Activated CD4-positive, CD25-positive, alpha-beta regulatory T cell treated with anti-CD3 and anti-CD28 coated beads, Interleukin-2, amount 50 U/mL, for 24 hours (primary cell): ENCODE measurements at places on chromosomes 3 and 15.

DNA sequence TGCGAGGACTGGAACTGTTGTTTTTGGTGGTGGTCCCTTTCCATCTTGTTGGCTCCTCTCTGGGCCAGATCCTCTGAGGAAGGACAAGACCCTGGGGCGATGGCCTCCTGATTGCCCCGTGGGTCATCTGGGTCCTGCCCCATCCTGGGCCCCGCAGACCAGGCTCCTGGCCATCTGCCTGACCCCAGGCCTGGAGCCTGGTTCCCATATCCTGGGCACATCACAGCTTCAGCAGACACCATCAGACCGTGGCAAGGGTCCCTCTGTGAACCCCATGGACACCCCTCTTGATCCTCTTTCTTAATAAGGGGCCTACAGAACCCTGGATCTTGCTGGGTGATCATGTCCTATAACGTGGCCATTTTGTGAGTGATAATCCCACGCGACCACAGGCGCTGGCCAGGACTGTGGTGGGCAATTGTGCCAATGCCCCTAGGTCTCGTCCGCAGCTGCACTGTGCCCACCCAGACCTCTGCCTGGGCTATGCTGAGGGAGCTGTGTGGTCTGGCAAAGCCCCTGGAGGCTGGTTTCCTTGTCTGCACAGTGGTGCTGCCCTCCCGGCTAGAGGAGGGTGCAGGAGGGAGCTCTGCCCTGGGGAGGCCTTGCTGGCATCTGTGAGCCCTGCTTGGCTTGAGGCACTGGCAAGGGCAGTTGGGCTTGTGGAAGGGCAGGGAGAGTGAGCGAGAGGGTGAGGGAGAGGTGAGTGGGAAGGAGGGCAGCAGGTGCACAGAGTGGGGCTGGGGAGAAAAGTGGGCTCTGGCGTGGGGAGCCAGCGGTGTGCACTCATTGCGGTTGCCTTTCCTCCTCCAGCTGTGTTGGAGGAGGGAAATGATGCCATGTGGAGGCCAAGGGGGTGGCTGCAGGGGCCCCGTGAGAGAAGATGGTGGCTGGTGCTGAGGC is 53.1 kb upstream of the PRR23E start:
- no peak for ATAC-seq

DNA sequence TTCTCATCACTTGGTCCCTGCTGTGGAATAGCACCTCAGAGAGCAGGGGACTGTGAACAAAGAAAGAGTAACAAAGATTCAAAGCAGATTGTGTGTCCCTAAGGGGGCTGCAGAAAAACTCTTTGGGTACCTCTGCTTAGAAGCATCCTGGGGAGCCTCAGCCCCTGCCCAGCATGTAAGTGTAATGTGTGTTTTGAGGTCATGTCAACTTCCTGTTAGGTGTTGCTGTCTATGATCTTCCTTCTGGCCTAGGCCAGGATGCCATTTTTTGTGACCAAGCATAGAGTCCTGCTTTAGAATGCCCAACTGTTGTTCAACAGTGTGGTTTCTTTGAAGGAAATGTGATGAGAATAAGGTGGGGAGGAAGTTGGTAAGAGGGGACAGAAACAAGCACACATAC is 77.1 kb upstream of the BCL6 start:
- ATAC-seq: no peak

GRCh38 chr15:85624291-85624801 is 170.4 kb downstream of the KLHL25 start:
- ATAC-seq: no peak

DNA sequence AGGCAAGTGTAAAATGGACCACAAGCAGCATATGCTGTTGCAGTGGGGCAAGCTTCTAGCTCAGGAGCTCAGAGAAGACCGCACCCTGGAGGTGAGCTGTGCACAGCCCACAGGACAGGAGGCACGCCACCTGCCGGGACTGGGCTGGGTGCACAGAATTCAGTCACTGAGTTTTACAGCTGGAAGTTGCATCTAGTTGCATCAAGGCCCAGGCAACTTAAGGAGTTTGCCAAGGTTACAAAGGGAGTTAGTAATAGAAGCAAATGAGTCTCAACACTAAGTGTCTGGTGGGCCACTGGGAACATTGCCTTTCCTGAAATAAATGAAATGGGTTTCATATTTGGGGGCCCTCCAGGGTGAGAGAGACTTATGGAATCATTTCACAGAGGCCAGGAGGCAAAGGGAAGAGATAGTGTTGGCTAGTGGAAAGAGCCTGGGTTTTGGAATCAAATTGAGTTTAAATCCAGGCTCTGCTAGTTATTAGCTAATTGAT is 36.0 kb upstream of the TIMP4 start:
- ATAC-seq: peak; percentile 20

GRCh38 chr3:133891662-133892378 is 3.9 kb downstream of the RAB6B start:
- no peak for ATAC-seq

- ATAC-seq: no peak
Observed at GRCh38 chr3:43289841-43290470, 3.6 kb downstream of the SNRK start.

- ATAC-seq: no peak
Observed at GRCh38 chr3:194130807-194131589, 5.0 kb upstream of the HES1 start.

- no peak for ATAC-seq
Observed at GRCh38 chr3:46110701-46111493, 83.6 kb upstream of the XCR1 start.

DNA sequence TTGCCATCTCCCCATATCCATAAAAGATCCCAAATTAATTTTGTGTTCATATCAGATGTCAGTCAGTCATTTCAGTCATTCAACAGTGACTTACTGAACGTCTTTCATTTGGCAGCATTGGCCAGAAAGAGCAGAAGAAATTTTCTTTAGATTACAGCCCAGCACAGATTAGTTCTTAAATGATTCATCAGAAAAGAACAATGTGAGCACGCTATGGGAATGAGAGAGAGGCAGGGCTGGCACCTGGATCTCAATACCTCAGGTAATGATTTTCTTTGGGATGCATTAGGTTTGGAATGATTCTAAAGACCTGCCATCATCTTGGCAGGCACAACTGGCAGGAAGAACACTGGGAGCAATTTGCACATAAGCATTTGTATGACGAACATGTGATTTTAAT is 41.6 kb downstream of the FBN1 start:
- no peak for ATAC-seq

GRCh38 chr3:196792771-196793170 is 53.1 kb downstream of the PAK2 start:
- no peak for ATAC-seq

DNA sequence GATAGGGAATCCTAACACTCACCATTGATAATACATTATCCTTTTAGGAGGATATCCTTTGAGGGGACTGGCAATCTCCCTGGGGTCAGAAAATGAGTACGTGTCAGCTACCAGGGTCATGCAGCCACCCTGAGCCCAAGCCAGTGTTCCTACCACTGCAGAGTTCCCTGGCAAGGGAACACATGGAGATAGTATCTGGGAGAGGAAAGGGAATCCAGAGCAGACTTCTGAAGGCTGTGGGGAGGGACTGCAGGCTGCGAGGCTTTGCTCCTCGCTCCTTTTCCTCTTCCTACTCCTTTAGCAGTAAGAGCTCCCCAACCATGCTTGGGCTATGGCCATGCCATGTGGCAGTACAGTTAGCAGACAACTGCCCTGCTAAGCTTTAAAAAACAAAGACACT is 62.9 kb upstream of the TJP1 start:
- ATAC-seq: no peak

GRCh38 chr3:148856384-148856783 is 8.7 kb upstream of the CPA3 start:
- ATAC-seq: no peak

- no peak for ATAC-seq
Observed at GRCh38 chr15:49721091-49721490, 100.2 kb downstream of the DTWD1 start.

GRCh38 chr3:140599009-140599408 is 78.9 kb upstream of the TRIM42 start:
- ATAC-seq: no peak

DNA sequence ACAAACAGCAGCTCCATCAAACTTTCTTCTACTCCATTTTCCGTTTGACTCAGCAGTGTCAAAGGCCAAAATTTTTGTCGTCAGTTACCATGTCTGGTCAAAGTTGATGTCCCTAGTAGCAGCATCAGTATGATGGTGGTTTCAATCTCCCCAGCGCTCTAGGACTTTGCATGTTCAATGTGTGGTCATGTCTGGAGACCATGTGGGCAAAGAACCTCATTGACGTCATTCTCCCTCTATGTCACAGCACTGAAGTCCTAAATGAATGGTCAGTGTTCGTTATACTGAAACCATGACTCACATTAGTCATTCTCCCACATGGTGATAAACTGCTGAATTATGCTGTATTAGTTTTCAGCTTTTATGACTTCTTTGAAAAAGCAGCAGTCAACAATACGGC is 23.2 kb downstream of the SHC4 start:
- ATAC-seq: peak; percentile 74

GRCh38 chr3:187318819-187319616 is 27.5 kb upstream of the MASP1 start:
- peak; percentile 41 for ATAC-seq

DNA sequence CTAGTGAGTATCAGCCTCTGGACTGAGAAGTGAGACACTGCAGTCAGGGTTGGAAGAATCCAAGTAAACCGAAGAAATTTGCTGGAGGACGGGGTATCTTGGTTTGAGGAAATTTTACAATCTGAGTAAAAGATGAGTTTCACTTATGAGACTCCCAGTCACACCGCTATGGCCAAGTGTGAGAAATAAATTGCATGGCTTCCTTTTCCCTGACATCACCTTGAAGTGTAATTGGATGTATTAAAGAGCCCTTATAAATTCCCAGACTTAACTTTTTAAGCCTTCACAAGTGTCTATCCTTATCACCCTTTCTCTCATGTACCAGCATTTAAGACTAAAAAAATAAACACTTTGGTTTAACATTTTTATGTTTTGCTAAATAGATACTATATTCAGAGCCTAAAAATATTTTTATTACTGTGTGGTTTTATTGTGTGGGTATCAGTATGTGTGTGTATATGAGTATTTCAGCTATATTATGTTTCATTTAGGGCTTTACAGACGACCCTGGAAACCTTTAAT is 23.8 kb downstream of the USP3 start:
- ATAC-seq: no peak

DNA sequence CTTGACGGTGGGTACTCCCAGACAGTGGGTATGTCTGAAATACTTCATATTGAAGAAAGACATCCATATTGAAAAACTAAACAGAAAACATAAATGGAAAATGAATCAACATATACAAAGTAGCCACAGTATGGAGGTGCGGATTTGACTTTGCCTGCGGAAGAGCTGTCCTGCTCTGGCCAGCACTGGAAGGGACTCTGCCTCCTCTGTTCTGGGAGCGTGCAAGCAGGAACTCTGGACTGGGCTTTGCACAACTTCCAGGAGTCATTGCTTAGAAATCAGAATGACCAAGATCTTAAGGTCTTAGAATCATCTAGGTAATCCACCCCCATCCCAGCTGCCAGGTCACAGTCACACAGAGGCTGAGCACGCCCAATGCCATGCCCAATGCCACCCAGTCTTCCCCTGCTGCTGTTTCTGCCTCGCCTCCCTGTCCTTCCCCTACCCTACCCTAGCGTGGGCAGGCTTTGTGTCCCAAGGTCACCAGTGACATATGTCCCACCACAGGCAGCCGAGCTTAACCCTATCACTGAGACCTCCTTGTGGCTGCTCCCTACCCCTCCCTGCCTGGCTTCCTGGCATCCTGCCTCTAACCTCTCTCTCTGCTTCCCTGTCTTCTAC is 36.3 kb downstream of the CDC25A start:
- ATAC-seq: no peak

- ATAC-seq: no peak
Observed at GRCh38 chr15:88448991-88449461, 18.2 kb downstream of the MRPL46 start.

DNA sequence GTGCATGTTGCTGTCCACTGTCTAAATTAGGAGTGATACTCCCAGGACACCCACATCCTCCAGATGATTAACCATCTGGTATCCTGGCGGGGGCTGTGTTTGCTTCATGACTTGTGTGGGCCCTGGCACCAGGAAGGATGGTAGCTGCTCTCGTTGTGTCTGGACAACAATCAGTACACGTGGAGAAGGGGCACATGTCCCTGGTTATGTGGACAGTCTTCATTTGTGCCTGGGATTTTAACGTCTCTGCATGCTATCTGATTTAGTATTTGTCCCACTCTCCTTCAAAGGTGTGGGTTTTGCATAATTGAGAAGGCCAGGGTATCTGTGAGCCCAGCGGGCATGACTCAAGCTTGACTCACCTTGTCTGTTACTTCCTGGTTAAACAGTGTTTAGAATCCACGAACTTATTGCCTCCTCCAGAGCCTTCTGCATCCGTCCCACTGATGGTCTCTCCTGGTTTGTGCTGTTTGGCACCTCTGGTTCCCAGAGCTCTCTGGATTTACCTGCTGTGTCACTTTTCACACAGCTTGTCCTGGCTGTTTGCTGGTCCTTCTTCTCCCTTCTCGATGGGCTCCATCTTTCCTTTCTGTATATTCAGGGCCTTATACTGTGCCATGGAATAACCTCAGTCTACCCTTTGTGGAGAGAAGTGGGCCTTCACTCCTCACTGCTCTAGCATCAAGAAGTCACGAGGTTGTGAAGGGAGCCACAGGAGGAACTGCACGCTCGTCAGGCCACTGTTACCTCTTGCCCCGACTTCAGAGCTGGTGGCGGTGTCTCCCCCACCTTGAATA is 32.5 kb downstream of the ARNT2 start:
- peak; percentile 59 for ATAC-seq

GRCh38 chr3:113712129-113712528 is 15.7 kb upstream of the USF3 start:
- no peak for ATAC-seq
